ENCODE measurements at places on chromosomes 1 and 21.

DNA sequence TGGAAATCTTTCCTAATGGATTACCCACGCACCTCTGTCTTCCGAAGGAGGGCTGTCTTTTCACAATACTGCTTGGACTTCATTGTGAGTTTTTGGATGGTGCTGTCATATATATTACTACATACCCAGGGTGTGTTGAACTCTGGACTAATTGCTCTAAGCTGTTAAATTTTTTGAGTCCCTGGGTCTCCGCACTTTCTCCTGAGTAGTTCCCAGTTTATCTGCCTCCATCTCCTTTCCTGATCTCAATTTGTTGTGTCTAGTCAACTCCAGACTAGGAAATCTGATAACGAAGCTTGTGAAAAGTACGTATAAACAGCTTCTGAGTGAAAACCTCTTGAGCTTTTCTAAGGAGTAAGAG lies 211.1 kb downstream of the ROR1 start:
- DNase-seq, result no peak

DNA sequence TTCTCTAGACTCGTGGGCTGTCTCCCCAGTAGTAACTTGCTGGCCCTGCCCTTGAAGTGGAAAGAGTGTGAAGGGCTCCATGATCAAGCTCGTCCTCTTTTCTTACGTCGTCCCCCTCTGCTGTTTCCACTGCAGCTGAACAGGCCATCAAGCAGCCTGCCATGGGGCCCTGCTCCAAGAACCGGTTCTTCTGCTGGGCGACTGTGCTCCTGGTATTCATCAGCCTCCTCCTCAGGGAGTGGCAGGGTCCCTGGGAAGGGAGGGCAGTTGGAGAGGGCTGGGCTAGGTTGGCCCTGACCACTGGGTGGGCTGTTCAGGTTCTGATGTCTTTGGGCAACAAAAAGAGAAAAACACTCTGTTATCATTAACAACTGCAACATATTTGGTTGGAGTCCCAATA lies 151.5 kb downstream of the FCRL5 start:
- no peak for DNase-seq

DNA sequence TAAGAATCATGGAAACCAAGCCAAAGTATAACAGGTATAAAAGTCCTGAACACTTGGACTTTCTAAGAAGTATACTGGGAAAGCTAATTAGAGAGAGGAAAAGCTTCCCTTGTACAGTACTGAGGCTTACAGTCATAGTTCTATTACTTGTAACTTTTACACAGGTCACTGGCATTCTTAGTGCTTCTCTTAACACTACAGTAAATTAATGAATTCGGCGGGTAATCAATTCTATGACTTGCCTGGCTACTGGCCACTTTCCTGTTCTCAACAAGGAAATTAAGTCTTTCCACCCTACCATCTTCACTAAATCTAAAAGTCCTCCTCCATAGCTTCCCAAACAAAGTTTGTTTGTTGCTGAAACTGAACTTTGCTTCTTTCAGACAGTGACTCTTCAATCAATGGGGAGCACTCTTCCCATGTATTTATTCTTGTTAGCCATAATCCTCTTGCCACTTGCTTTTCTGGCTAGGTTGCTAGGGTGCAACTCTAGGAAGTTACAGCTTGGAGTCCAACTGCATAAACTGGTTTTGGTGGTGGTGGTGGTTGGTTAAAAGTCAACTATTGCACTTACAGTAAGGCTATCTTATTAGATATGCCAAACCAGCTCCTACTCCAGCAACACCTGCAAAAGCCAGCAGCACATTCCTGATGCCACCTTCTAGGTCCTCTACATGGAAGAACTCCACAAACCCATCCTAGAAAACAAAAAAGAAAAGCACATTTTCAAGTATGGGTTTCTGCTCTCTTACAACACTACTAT lies 2.4 kb downstream of the MCL1 start:
- DNase-seq, result no peak

GRCh38 chr1:40820251-40820797 lies 36.7 kb downstream of the KCNQ4 start:
- DNase-seq, result no peak

GRCh38 chr1:109767637-109768334 lies 4.1 kb upstream of the EPS8L3 start:
- DNase-seq, result no peak

DNA sequence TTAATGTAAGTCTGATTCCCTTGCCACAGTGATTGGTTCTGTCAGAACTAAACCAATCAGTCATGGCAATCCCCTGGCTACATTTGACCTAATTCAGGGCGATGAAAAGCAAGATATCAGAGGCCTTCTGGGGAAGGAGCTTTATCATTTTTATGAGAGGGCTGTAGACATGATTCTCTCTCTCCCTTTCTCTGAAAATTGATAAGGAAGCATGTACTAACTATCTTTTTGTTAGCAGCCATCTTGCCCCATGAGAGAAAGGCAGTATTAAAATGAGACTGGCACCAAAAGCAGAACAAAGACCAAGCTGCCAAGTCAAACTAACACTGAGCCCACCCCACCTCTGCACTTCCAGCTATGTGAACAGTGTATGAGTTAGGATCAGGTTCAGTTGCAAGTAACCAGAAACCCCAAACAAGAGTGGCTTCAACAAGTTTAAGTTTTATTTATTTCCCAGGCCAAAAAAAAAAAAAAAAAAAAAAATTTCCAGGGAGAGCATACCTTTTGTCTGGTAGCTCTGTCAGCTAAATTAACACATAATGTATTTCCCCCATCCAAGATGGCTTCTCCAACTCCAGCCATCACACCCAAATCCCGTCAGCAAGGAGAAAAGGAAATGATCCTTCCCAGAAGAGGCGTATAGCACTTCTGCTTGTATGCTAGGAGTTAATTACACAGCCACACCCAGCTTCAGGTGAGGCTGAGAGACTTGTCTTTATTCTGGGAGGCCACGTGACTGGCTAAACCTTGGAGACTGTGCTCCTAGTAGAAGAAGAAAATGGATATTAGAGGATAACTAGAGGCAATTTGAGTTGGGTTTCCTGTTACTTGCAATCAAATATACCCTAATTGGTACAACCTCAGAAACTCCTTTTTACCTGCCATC lies 105.8 kb upstream of the RALGPS2 start:
- no peak for DNase-seq

GRCh38 chr21:22961258-22961657 lies 1963.0 kb downstream of the NCAM2 start:
- no peak for DNase-seq

- no peak for DNase-seq
These were observed 18.1 kb upstream of the KIRREL1 start for GRCh38 chr1:157975228-157975950.

DNA sequence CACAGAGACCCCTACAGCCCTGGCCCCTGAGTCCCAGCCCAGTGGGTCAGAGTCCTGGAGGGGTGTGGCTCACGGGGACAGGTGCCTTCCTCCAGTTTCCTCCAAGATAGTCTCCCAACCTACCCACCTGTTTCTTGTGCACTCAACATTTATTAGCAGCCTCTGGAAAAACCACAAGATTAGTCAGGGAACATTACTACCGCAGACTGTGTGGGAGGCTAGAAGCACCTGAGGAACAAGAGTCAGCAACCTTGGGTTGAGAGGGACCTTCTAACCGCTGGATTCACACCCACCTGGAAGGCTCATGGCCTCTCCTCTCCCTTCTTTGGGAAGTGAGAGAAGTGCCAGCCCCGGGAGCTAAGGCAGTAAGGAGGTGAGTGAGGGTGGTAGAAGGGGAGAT lies 22.5 kb upstream of the IKBKE start:
- DNase-seq, result no peak

- no peak for DNase-seq
These were observed 5.2 kb downstream of the AGMAT start for GRCh38 chr1:15579683-15580047.

- no peak for DNase-seq
These were observed 1.2 kb downstream of the ZC3H12A start for GRCh38 chr1:37475380-37476086.
